Skeletal muscle tissue (tissue), 5 donors: ENCODE measurements at places on chromosomes 16 and 17. TPM values are rescaled to one million over a fixed set of nuclear protein-coding genes. Genes with fewer than 3 reads are reported as not detected.

TBX2 gene
- total RNA-seq, result 5.2 TPM

RTN4RL1 gene
- total RNA-seq, result 1.0 TPM

ZNF469 gene
- 3.7 TPM for total RNA-seq

DLX3 gene
- total RNA-seq, result not detected

ASPA gene
- total RNA-seq, result 1.6 TPM

TMEM98 gene
- 27.1 TPM for total RNA-seq

CCL2 gene
- total RNA-seq, result 20.4 TPM

DLG4 gene
- total RNA-seq, result 7.3 TPM
